ENCODE measurements at places on chromosomes 3 and 15.

DNA sequence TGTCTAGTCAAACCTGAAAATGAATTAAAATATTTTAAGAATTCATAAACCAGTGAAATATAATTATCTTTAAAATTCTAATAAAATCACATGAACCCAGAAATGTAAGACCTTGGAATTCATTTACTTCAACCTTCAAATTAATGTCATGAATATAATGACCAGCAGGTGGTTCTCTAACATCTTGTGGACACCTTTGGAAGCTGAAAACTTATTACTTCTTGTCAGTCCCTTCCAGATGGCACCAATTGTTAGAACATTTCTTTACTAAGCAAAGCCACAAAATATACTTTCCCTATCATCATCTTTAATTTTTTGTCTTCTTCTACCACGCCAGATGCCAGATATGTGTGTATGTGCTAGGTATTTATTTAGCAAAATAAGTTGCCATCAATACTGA is 240.0 kb downstream of the MBNL1 start:
- DNase-seq: no peak

- DNase-seq: no peak
Measured at GRCh38 chr3:172317984-172318383, 130.3 kb downstream of the GHSR start.

DNA sequence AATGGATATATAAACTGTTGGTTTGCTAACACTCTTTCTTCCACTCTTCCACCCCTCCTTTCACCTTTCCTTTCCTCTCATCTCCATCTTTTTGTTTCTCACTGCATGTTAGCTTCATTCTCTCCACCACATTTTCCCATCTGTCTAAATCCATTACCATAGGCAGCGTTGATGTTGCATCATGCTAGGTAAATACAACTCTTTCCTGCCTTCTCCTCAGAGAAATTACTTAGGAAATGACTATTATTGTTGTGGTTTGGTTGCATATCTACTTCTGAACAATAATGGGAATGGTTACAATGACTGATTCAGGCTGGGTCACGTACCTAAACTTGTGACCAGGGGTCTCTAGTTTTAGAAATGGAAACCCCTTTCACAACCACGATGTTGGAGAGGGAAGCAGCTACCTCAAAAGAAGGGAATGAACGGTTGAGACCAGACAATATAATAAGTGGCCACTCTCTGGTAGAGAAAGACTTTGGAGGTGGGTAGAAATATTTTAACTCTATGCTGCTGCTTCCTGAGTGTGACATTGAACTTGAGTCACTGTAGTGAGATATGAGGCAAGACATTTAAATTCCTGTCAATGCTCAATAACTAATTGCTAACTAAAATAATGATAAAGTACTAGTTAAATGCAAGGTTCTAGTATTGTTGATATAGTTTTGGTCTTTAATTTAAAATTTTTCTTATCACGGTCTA is 314.1 kb upstream of the TGFBR2 start:
- no peak for DNase-seq

DNA sequence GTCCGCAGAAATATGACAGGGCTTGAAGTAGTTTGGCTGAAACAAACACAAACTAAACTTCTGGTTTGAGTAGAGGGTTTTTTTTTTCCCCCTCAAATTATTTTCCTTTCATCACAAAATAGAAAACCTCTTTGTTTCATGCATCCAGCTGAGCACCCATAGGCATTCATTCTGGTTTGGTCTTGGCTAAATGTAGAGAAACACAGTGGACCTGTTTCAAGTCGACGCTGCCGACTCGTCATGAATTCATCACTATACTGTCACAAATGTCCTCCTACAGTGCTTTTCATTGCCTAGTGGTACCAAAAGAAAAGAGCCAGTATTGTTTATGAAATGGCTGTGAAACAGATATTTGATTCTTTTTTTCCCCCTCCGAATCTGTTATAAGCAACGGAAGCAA is 52.4 kb upstream of the GYG1 start:
- no peak for DNase-seq

DNA sequence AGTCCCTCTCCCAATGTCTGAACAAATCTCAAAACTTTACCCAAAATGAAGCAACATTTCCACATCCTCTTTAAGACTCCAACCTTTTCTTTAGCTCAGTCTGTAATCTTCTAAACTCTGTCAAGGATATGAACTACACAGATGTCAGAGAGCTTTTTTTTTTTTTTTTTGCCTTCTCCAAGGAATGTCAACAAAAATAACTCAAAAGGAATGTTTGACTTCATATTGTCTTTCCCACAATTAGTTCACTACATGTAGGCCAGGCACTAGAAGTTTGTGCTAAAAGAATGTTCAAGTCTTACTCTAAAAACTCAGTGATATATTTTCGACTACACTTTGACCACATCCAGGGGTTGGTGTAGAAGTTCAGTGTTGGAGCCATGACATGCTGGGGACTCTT is 37.1 kb downstream of the ADAMTS9 start:
- no peak for DNase-seq

- no peak for DNase-seq
Measured at GRCh38 chr3:189393598-189393997, 221.8 kb downstream of the TPRG1 start.

DNA sequence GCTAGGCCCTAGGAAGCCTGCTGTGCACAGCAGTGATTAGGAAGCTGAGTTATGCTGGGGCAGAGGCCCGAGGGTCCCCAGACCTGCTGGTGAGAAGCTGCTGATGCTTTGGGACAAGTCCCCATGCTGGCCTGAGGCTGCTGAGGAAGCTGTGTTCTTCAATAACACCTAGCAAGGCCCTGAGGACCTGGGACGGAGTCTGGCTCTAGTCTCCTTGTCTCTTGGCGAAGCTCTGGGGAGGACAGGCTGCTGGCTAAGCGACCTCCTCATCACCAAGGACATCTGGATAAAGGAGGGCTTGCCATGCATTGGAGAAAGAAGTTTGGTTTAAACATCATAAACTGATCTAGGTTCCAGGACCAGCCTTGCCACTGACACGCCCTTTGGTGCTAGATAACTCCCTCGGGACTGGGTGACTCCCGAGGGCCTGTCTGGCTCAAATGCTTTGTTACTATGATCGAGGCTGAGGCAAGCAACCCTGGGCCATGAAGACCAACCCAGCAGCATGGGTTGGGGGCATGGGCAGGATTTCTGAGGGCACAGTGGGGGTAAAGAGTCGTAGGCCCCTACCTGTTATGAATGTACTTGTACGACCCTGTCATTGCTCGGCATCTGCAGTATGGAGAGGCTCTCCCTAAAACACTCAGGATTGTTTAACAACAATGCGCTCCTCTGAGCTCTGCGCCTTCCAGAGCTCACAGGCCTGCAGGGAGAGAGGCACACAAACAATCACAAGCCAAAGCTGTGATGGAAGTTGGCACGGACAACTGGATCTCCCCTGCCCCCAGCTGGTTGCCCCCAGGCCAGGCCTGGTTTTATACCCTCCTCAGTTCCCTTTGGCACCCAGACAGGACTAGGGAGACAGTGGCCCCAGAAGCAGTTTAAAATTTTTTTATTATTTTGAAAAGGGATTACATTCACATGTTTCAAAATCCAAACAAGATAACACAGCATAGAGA is 64.4 kb downstream of the LINGO1 start:
- no peak for DNase-seq

GRCh38 chr3:148211725-148212124 is 486.0 kb upstream of the AGTR1 start:
- no peak for DNase-seq

- no peak for DNase-seq
Measured at GRCh38 chr15:58307313-58307961, 124.4 kb upstream of the LIPC start.

- DNase-seq: no peak
Measured at GRCh38 chr15:58396181-58396580, 35.6 kb upstream of the LIPC start.

DNA sequence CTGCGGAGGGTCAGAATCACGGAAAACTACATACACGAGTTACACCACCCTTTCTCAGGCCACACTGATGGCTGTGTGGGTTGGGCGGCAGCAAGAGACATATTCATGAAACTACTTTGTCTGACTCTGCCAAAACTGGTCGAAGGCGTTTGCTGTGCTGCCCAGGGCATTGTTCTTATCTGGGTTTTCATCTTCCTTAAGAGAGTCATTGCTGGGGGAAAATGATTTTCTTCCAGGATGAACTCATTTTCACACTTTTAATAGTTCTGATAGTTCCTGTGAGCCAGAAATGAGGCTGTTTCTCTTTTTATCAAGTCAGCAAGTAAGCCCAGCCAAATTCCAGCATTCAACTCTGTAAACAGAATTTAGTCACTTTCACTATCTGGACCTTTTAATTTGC is 47.6 kb downstream of the TRIM71 start:
- no peak for DNase-seq

- DNase-seq: peak; percentile 9
Measured at GRCh38 chr3:157129803-157130466, 30.0 kb downstream of the CCNL1 start.

DNA sequence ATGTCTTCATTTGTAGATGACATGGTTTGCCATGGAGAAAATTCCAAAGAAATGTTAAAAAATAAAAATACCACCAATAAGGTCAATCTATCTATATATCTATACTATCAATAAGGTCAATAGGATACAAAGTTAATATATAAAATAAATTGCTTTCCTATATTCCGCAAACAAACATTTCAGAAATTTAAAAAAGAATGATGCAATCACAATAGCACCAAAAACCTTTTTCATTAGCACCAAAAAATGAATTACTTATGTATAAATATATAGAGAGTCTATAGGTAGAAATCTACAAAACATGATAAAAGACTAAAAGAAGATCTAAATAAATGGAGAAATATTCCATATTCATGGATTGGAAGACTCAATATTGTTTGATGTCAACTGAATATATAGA is 22.8 kb upstream of the GOLGA8A start:
- no peak for DNase-seq

- no peak for DNase-seq
Measured at GRCh38 chr15:55588815-55589115, 620 bp upstream of the PYGO1 start.

GRCh38 chr15:38706956-38707355 is 142.3 kb upstream of the RASGRP1 start:
- DNase-seq: no peak

GRCh38 chr3:184788751-184789150 is 23.2 kb upstream of the VPS8 start:
- no peak for DNase-seq

DNA sequence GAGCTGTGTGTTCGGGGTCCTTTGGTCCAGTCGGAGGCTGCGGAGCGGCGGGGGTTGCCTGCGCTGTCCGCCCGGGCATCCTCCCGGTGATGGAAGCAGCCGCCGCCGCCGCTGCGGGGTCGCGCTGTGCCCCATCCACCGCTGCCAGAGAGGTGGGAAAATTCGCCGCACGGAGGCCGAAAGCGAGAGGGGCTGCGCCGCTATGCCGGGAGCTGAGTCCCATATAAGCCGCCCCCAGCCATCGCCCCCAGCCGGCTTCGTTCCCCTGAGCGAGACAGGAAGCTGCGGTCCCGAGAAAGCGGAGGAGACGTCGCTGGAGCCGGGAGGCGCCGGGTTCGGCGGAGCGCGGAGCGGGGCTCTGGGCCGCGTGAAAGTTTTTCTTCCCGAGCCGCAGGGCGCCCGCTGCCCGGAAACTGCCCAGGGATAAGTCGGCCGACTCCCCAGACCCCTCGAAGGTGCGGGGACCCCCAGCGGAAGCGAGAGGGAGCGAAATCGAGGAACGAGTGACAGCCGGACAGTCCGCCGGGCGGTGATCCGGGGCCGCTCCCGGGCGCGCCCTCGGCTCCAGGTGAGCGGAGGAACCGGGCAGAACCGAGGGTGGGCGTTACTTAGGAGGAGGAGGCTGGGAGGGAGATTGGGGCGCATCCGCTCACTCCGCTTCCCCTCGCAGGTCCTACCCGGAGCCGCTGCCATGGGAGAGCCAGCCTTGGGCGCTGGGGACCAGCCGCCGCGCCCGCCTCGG is 574 bp downstream of the CHST2 start:
- DNase-seq: no peak

DNA sequence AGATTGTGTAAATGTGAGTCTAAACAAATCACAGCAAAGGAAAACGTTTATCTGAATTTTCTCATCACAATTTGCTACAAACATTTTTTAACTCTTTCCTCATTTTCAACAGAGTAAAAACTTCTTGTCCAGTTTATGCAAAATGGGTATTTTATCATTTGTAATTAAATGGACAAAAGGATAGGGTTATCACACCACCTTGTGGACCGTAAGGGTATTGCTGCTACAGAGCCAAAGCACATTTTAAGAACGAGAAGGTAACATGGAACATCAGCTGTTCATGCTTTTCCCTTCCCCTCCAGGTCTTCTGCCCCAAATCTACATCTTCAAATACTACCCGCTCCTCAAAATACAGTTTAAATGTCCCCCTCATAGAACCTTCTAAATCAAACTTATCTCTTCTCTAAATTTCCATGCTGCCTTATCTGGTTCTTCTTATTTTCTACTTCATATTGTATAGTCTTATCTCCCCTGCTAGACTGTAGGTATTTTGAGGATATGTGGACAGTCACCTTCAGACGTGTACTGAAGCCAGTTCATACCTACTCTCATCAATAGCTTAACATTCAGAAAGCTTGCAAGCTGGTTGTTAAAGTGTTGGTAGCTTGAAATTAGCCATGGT is 12.8 kb upstream of the SETMAR start:
- DNase-seq: no peak

- no peak for DNase-seq
Measured at GRCh38 chr3:42786212-42786611, 13.2 kb upstream of the CCDC13 start.

- no peak for DNase-seq
Measured at GRCh38 chr3:71310359-71310979, 273.1 kb downstream of the FOXP1 start.

DNA sequence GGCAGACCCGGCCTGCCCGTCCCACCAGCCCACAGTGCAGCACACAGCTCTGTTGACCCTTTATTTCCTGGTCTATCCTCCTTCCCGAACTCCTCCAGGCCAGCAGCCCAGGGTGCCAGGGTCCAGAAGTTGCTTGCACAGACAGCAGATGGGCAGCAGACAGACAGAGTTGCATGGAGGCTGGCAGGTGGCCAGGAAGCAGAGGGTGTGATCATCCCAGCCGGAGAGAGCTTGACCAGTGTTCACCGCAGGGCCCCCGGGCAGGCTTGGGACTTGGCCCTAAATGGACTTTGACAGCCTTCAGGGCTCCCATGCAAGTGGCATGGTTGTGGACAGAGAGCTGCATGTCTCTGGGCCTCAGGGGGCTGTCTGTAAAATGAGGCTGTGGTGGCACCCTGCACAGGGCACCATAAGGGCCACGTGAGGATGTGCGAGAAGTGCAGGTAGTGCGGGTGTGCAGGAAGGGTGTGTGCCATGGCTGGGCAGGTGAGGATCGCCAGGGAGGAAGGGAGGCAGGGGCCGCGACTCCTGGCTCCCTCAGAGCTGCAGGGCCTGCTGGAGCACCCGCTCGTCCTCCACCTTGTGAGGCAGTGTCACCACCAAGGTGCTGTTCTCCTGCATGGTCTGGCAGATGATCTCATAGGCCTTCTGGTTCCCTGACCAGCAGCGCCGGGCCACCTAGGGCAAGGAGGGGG is 6.3 kb upstream of the ZXDC start:
- DNase-seq: no peak

GRCh38 chr3:63051920-63052319 is 176.7 kb upstream of the CADPS start:
- no peak for DNase-seq

GRCh38 chr15:77659350-77660321 is 26.9 kb upstream of the LINGO1 start:
- no peak for DNase-seq

- DNase-seq: no peak
Measured at GRCh38 chr3:101179637-101180036, 140.7 kb downstream of the IMPG2 start.

GRCh38 chr15:90840157-90840855 is 28.1 kb upstream of the FURIN start:
- DNase-seq: no peak

All from activated T-helper 9 cell treated with anti-CD3 and anti-CD28 coated beads, Interleukin-2, amount 50 U/mL, for 16 hours (primary cell).